Activated T-helper 1 cell treated with anti-CD3 and anti-CD28 coated beads, Interleukin-2, amount 50 U/mL, for 16 hours (primary cell): ENCODE measurements at places on chromosomes 5 and 9.

- no peak for DNase-seq
Observed at GRCh38 chr9:134770972-134771971, 109.3 kb upstream of the FCN2 start.

DNA sequence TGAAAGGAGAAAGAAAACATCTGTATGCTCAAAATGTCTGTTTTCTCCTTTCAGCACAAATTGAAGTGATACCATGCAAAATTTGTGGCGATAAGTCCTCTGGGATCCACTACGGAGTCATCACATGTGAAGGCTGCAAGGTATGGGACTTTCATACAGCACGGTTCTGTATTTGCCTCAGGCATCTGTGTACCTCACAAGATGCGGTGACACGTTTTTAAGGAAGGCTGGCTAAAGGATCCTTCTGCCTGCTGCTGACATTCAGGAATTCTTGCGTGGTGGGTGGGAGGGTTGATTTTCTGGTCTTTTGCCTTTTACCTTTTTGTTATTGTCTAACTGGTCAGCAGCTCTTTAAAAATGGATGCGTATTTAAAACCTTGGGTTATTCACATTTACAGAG is 133.1 kb downstream of the RORB start:
- no peak for DNase-seq

GRCh38 chr5:133406977-133407632 is 205.2 kb downstream of the FSTL4 start:
- no peak for DNase-seq

- no peak for DNase-seq
Observed at GRCh38 chr9:121902461-121903135, 190.5 kb downstream of the TTLL11 start.

DNA sequence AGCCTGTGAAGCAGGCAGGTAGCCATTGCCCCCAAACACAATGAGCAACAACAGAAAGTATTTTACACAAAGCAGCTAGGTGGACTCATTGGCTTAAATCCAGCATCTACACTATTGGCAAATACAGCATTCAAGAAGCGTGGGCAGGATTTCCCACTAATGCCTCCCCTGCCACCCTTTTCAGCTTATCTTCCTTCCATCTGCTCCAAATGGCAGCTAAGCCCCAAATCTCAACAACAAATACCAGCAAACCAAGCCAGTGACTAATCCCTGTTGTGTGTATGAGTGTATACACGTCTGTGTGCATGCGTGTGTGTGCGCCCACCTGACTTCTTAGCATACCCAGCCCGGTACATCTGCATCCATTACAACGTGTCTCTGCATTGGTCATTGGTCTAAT is 151.2 kb upstream of the WWC1 start:
- no peak for DNase-seq

DNA sequence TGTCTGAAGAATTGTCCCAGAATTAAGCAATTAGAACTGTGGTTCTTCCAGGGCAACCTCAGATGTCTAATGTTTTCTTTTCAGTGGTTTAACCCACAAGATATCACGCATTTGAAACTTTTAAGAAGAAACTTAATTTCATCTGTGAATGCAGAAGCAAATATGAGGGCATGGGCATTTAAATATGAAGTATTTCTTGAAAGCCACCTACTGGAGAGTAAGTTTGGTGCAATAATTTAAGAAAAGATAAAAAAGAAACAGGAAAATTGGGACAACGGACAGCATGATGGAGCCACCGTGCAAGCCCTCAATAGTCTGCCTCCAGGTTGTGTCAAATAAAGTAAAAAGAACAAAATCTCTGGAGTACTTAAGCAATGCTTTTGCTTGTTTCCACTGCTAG is 1.2 kb upstream of the CAPSL start:
- no peak for DNase-seq

DNA sequence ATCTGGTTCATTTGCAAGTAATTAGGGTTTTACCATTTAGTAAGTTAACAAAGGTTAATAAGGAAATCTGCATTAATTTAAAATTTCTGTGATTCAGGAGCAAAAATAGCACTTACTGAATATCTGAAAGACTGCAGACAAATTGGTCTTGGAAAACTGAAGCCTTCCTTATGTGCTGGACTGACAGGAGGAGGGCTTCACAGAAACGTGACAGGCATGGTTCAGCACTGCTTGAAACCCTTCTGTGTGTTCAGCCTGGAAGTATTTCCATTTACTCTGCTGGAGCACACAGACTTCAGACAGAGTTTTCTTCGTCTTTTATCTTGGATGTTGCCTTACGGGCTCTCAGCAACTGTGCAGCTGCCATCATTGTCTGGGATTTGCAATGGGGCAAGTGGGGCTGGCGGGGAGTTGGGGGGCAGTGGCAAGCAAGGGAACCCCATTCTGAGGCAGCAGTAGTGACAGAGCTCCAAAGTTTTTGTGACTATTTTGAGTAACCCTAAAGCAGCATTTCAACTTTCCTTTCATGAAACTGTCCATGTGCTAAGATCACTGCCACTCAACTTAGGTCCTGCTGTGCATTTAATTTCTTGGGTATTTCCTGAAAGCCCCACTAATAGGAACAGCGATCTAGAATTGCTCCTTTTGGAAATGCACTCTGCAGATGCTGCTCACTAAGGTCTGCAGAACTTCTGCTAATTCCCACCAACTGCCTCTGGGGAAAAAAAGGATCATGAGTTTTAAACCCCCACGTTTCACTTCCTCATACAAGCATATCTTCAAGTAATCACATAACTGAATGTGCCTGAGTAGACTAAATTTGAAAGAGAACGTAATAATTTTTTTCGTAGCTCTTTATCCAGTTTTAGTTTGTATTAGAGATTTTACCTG is 56.6 kb downstream of the KCNN2 start:
- no peak for DNase-seq

- no peak for DNase-seq
Observed at GRCh38 chr5:54624805-54625568, 107.4 kb downstream of the SNX18 start.

- no peak for DNase-seq
Observed at GRCh38 chr9:98570663-98571440, 137.9 kb downstream of the GABBR2 start.
